ENCODE measurements at places on chromosomes 12 and 14. TPM values are rescaled to one million over a fixed set of nuclear protein-coding genes. Genes with fewer than 3 reads are reported as not detected.

The KRT77 gene
- total RNA-seq = 0.10 TPM

DNA sequence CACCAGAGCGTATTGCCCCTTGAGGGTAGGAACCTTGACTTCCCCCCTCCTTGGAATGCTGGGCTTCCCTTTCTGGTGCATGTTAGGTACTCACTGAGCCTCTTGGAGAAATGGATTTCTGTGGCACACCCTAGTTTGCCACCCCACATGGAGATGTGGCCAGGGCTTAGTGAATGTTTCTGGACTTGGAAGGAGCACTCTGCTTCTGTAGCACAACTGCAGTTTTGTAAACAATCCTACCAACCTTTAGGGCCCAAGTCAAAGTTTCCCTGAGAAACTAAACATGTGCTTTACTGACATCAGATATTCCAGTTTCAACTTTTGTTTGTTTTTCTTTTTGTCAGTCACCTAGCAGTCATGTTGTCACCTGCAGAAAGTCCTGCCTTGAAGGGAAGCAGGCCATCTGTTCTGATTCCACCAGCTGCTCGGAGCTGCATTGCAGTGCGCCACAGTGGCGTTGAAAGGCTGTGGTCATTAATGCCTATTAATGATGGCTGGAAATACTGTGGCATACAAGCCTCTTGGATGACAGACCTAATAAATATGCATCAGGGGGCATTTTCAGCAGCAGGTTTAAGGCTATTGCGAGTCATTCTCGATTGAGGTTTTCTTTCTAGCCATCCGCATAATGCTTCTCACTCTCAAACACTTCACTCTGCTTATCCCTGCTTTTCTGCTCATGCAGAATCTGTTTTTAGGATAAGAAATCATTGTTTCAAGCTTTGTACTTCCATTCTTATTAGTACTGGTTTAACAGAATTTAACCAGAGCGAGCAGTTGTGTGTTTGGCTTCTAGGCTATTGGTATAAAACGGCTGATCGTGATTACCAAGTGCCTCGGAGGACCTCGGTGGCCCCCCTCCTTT lies 7.8 kb downstream of the PELI2 start:
- peak; percentile 41 for DNase-seq

The NPFF gene
- not detected for total RNA-seq

DNA sequence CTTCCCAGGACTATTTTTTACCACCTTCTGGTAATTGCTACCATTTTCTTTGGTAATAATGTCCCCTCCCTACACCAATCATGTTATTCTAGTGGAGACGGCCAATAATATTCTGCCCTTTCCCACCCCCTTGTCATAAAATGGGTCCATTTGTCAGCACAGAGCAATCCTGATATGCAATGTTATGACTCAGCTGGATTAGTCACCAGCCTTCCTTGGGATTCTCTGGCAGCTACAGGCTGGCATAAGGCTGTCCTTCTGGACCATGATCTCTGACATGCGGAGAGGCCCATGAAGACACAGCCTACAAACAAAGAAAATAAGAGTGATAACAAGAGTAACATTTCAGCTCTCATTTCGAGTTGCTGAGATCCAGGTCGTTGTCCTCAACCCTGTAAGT lies 222.0 kb upstream of the CPNE8 start:
- no peak for DNase-seq

Measured in tongue (tissue), 3 donors.